Naive thymus-derived CD4-positive, alpha-beta T cell (primary cell): ENCODE measurements at places on chromosomes 13 and 19.

DNA sequence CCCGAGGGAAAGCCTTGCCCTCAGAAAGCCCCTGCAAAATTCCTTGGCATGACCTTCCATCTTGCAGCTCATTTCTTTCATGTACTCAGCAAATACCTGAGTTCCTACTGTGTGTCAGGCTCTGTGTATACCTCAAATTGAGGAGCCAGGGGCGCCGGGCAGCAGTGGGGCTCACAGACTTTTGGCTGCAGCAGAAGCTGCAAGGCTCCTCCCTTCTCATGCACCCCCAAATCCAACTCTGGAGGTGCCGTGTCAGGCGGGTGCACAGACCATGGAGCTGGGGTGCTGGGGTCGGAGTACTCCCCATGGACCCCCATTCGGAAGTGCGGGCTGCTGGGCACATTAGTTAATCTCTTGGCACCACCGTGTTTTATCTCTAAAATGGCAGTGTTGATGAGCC lies 72.3 kb downstream of the COL4A2 start:
- DNase-seq, result no peak

- DNase-seq, result no peak
Measured at GRCh38 chr19:30596268-30596667, 224.1 kb downstream of the ZNF536 start.

- DNase-seq, result no peak
Measured at GRCh38 chr19:10593820-10594637, 6.9 kb upstream of the AP1M2 start.

- DNase-seq, result peak; percentile 35
Measured at GRCh38 chr19:4108767-4109625, 14.9 kb downstream of the MAP2K2 start.

- no peak for DNase-seq
Measured at GRCh38 chr13:28161370-28161769, 23.0 kb downstream of the PAN3 start.

DNA sequence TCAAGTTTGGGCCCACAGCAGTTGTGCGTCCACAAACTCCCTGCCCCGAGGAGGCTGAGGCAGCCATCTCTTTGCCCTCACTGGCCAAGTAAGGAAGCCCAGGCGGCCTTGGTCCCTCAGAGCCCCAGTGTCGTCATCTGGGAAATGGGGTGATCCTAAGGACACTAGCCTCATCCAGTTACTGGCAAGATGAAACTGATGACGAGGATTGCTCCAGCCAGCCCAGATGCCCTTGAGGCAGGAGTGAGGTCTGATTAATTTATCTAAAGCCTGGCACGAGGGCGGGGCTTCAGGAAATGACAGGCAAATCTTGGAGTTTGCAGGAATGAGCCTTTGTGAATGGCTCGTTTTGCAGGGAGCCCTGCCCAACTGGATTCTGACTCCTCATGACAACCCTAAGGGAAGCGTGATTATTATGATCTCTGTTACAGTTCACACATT lies 5.6 kb downstream of the LIPE start:
- DNase-seq, result no peak

DNA sequence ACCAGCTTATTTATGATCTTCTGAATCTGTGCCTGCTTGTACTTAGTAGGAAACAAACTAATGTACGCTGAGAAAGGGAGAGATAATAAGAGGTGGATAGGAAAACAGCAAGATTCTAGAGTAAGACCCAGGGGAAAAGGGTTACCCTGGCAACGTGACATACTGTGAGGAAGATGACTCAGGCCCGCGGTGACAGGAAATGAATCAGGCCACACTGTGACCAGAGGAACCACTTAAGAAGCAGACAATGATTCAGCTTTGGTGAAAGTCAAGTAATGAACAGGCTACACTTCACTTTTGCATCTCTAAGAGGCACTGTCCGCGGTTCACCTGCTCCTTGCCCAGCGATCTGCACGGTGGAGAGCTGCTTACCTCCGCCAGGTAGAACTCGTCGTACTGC lies 158.2 kb downstream of the NALCN start:
- no peak for DNase-seq

- no peak for DNase-seq
Measured at GRCh38 chr13:30443957-30444404, 21.7 kb downstream of the UBE2L5 start.

DNA sequence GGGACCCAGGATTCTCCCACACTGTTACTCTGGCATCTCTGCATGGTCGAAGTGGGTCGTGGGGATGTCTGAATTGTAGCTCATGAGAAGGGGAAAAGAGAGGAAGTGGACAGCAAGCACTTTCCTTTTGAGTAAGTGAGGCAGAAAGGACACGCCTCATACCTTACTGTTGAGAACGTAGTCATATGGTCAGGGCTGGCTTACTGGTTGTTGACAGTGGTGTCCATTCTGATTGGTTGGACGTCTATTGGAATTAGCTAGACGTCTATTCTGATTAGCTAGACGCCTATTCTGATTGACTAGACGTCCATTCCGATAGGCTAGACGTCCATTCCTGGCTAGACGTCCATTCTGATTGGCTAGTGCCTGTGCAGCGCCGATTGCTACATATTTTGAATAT lies 12.4 kb downstream of the GRIN2D start:
- no peak for DNase-seq

GRCh38 chr19:3950871-3951861 lies 18.3 kb downstream of the NMRK2 start:
- DNase-seq, result no peak

- DNase-seq, result no peak
Measured at GRCh38 chr19:24071078-24071477, 15.9 kb upstream of the ZNF254 start.

GRCh38 chr19:51749979-51750378 lies 1.7 kb downstream of the FPR1 start:
- no peak for DNase-seq

DNA sequence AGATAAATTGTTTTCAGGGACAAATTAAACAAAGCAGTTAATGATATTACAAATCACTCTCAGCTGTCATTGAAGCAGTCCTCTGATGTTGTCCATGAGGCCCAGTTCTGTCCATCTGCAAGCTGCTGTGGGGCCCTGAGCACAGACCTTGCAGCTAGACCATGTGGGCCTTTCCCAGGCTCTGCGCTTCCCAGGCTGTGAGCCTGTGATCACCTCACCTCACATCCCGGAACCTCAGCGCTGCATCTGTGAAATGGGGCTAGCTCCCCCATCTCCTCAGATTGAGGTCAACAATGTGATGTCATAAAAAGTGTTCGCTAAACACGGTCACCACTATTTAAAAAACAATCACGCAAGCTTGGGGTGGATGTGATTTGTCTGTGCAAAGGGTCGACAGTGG lies 51.9 kb upstream of the UQCRFS1 start:
- DNase-seq, result no peak

GRCh38 chr19:48969276-48970138 lies 4.4 kb downstream of the FTL start:
- DNase-seq, result no peak

DNA sequence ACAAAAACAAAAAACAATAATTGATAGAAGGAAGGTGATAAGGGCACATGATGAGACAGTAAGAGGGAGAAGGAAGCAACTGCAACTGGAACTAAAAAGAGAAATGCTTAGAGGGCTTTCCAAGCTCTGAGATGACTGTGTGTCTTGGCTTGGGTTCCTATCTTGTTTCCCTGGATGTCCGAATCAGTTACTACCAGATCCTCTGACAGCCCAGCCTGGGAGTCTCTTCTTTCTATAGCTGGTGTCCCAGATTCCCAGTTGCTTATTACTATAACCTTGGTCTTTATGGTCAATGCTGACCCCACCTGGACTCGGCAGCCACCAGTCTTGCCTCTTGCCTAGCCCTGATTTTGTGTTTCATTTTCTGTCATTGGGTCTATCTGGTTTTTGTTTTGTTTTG lies 116.4 kb downstream of the RFC3 start:
- DNase-seq, result no peak

DNA sequence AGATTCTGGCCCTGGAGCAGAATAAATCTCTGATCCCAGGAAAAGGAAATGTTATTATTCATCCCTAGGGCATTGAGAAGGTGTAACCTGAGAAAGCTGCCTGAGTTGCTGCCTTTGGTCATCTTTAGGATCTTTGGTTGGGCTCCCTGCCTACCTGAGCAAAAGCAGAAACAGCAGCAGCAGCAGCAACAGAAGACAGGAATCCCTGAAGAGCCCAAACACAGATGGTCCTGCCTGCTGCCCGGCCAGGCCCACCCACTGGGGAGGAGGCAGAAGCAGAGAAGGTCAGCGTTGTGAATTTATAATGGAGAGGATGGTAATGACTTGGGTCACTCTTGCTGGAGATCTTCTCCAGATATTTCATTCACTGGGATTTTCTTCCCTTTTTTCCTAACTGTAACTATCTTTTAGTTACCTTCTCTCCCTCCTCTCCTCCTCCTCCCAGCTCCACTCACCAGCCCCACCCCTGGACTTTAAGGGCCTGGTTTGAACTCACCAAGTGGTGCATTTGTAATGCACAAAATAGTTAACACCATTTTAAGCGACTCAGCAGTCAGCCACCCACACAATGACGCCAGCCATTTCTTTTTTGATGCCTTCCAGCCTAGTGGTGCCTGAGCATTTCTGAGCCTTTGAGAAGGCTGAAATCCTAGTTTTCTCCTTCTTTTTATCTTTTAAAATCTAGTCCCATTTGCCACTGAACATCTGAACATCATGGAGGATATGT lies 91.7 kb downstream of the HSPH1 start:
- no peak for DNase-seq

DNA sequence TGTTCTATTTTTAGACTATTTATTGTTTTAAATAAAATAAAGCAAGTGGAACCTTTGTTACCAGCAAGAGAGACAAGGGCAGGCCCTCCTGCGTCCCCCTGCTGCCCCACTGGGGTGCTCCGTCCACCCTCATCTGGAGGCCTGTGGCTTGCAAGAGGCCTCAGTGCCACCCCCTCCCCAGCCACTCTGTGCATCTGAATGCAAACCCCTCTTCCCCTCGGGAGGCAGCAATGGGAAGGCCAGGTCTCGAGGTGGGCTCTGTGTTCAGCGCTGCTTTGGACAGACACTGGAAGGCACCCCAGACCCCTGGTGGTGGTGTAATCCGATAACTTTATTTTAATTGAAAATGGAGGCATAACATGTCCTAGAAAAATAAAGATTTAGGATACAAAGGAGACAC lies 4.6 kb downstream of the SIX5 start:
- no peak for DNase-seq

DNA sequence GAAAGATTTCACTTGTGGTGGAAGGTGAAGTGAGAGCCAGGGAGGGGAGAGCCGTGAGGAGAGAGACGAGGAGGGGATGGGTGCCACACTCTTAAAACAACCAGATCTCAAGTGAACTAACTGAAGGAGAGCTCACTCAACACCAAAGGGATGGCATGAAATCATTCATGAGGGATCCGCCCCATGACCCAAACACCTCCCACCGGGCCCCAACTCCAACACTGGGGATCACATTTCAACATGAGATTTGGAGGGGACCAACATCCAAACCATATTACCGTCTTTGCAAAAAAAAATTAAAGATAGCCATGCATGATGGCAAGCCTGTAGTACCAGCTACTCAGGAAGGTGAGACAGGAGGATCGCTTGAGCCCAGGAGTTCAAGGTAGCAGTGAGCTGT lies 34.9 kb upstream of the POP4 start:
- DNase-seq, result no peak

DNA sequence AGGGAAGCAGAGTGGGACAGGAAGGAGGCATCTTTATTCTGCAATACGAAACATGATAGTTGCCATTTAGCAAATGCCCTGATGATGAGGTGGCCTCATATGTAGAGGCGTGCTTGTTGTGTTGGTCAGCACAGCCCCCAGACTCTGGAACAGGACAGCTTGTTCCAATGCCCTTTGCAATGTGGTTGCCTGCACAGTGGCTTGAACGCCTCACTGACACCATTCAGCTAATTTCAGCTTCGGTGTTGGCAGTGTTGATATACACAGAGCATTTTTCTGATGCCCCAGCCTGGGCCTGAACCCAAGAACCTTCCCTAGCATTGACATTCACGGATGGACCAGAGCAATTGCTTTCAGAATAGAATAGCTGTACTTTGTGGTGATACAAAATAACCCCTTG lies 133.3 kb downstream of the HS6ST3 start:
- DNase-seq, result no peak

DNA sequence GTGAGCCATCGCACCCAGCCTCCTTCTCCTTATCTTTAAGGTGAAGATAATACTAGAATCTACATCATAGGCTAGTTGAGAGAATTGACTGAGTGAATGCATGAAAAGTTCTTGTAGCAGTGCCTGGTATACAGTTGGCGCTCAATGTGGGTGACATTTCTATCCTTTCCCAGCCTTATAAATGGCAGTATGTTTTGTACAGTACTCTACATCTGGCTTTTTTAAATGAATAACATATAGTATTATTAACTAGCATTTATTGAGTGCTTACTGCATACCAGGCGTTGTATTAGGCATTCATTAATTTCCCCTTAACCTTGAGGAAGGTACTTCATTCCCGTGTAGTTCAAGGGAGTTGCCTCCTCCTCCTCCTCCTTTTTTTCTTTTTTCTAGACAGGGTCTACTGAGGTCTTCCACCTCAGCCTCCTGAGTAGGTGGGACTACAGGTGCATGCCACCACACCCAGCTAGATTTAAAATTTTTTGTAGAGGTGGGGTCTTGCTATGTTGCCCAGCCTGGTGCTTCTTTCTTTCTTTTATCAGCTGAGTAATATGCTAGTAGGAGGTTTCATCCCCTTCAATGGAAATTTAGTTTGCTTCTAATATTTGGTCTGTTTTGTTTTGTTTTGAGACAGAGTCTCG lies 2.8 kb downstream of the C5AR1 start:
- no peak for DNase-seq

GRCh38 chr13:110483386-110483968 lies 78.0 kb downstream of the RAB20 start:
- no peak for DNase-seq

GRCh38 chr19:34555447-34555846 lies 73.9 kb downstream of the WTIP start:
- no peak for DNase-seq

DNA sequence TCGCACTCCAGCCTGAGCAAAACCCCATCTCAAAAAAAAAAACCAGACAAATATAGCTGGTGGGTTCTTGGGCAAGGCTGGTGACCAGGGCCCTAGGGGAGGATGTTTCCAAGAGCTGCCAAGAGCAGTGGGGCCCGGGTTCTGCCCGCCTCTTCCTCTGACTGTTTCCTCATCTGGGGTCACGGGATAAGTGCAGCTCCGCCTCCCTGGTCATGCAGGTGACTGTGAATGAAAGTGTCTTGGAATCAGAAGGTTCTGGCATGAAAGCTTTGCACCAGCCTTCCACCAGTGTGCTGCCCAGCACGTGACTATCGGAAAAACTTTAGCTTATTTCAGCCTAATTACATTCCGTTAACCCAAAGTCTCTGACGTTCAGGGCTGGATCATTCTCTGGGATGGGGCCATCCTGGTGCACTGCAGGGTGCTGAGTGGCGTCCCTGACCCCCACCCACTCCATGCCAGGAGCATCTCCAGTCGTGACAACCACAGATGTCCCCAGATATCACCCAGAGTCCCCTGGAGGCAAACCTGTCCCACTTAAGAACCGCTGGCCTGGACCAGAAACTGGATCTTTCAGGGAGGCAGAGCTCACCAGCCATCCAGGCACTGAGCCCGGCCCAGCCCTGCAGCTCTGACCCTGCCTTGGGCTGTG lies 85.6 kb downstream of the GNG7 start:
- DNase-seq, result peak; percentile 51
